Kidney glomerular epithelial cell (primary cell): ENCODE measurements at places on chromosomes 11 and 22.

GRCh38 chr11:396948-397548 is 3.0 kb downstream of the PKP3 start:
- no peak for DNase-seq

GRCh38 chr11:65432100-65432650 is 9.6 kb downstream of the NEAT1 start:
- no peak for DNase-seq

DNA sequence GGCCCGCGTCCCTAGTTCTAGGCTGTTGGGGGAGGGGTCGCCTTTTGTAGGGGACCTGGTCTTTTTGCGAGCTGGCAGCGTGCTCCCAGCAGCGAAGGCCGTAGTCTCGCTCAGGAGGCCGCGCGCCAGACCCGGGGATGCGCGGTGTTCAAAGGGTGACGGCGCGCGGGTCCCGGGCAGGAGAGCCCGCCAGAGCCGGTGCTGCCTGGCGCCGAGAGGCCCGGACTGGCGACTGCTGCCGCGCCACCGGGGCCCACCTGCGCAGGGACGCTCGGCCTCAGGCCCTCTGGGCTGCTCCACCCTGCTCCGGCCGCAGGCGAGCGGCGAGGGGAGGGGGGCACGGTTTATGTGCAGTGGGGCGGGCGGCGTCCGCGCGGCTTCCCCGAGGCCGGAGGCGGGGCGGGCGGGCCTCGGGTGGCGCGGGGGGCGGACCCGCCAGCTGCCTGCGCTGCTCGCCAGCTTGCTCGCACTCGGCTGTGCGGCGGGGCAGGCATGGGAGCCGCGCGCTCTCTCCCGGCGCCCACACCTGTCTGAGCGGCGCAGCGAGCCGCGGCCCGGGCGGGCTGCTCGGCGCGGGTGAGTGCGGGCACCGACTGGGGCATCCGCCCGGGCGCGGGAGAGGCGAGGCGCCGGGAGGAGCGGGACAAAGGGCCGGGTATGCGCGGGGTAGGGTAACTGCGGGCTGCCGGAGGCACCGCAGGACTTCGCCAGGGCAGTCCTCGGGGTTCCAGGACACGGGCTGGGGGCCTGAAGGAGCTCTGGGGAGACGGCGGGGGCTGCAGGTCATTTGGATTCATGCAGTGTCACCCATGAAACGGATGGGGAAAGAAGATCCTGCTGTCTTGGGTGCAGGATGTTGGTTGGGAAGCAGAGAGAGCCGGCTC is at the start of gene PRSS23:
TSS of gene PRSS23 (plus strand) at position 467 of the 884 bp plus-strand sequence. CDS start 7,102 bp downstream, outside the sequence.
- peak; percentile 31 for DNase-seq

DNA sequence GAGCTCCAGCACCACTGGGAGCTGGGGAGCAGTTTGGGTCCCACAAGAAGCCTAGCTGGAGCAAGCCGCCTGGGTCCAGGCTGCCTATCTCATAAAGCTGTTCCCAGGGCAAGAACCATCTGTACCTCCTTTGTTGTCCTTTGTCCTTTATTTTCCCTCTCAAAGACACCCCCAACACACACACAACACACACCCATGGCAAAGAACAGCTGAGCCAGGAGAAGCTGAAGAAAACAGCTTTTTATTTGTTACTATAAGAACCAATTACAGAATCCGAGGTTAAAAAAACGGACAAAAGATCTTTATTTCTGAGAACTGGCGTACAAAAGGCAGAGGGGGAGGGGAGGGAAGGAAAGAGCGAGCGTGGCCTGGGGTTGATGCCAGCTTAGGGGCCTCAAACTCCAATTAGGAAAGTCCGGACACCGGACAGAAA is 1.7 kb upstream of the TUT1 start:
- DNase-seq = no peak

DNA sequence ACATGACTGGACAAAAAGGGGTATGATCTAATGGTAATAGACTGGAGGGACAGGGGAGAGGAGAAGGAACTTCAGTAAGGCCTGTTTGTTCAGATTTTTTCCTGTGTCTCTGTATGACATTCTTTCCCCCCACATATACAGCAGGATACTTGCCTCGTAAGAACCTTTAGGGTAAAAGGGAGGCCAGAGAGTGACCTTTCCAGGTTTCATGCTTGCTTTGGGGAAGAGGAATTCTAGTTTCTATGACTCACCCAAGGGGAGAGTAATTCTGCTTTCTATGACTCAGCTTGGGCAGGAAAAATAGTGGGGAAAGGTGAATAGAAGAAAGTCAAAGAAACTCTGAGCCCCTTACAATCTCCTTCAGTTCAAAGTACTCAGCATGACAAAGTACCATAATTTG is 457.0 kb downstream of the DLG2 start:
- DNase-seq = peak; percentile 62

- no peak for DNase-seq
Observed at GRCh38 chr11:130471731-130472433, 23.4 kb downstream of the ADAMTS15 start.

- DNase-seq = no peak
Observed at GRCh38 chr22:40928657-40929056, 22.5 kb upstream of the RBX1 start.

- no peak for DNase-seq
Observed at GRCh38 chr22:38074181-38075104, 9.5 kb downstream of the SLC16A8 start.

GRCh38 chr11:43933226-43933607 is 9.2 kb upstream of the C11orf96 start:
- no peak for DNase-seq

- no peak for DNase-seq
Observed at GRCh38 chr11:96736601-96737000, 346.8 kb downstream of the JRKL start.

- DNase-seq = no peak
Observed at GRCh38 chr11:14973621-14974514, 1.7 kb upstream of the CALCA start.

- no peak for DNase-seq
Observed at GRCh38 chr11:113572136-113572735, 97.0 kb upstream of the DRD2 start.

DNA sequence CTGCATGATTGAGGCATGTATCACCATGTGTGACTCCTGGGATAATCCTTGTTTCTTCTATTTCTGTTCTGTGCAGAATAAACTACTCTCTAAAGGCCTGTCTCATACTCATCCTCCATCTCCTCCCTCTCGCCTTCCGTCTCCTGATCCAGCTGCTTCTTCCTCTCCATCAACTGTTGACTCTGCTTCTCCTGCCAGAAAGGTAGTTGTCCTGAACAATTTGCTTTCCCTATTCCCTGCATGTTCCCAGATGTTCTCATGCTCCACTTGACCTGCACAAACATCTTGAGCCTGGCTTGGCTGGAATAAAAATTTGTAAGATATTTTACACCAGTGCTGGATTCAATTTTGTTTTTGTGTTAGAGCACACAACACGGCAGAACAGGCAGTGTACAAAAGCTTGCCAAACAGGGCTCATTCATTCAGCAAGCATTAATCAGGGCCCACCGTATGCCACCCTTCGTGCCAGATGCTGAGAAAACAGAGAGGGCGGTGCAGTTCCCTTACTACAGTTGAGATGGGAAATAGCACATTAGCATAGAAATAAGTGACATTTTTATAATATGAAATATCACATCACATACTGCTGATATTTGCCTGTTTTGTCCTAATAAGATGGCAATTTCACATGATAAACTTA is 133.3 kb upstream of the PARVA start:
- DNase-seq = no peak

DNA sequence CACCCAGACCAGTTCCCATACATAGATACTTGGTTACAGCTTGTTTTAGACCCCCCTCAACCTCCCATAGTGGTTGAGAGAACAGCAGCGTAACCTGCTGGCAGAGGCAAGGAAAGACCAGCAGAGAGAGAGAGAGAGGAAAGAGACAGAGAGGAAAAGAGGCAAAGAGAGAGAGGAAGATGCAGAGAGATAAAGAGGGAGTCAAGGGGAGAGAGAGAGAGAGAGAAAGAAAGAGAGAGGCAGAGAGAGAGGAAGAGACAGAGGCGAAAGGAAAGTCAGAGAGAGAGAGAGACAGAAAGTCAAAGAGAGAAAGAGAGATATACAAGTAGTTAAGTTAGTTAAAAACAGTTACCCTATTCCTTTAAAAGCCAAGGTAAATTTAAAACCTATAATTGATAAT is 52.5 kb downstream of the NEU3 start:
- no peak for DNase-seq

DNA sequence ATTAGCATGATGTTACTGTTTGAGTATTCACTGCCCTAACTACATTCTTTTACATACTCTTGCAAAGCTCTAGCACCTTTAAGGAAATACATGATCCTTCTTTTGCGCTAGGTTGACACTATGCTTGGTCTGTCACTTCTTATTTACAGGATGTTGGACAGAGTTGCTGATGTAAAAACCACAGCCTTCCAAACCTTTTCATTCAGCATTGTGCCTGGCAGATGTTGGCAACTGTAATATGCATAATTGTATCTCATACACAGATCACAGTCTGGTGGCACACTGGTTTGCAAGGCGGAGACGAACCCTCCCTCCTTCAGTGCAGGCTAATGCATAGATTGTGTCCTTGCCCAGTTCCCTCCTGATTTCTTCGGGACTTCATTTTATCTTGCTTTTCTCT is 224.1 kb downstream of the SNX19 start:
- no peak for DNase-seq

DNA sequence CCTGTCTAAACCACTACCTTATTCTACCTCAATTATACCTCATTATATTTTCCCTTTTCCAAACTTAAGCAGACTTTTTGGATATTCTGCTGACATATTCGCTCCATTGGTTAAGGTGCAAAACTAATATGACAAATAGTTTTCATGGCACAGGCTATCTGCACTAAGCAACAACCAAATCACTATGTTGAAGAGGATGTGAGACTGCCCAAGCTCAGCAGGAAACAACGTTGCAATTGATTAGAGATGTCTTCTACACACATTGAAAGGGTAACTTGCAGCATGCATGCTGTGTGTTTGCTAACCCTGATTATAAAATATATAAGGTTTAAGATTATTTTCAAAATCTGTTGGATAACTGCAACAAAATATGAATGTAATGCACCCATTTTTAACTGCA is 61.6 kb downstream of the STK33 start:
- no peak for DNase-seq

DNA sequence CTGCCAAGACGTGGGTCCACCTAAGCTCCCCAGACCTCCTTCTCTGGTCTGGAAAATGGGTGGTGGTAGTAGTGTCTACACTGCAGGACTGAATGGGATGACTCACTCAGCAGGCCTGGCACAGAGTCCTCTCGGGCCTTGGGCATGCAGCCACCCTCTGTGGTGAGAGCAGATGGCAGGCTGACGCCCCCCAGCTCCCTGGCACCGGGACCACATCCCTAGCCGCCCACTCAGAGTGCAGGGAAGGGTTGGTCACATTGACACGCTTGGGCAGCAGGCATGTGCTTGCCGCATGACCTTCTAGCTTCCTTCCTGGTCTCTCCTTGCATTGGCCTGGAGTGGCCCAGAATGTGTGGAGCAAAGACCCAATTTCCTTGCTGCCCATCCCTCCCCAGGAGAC is 30.7 kb upstream of the PRODH start:
- no peak for DNase-seq

DNA sequence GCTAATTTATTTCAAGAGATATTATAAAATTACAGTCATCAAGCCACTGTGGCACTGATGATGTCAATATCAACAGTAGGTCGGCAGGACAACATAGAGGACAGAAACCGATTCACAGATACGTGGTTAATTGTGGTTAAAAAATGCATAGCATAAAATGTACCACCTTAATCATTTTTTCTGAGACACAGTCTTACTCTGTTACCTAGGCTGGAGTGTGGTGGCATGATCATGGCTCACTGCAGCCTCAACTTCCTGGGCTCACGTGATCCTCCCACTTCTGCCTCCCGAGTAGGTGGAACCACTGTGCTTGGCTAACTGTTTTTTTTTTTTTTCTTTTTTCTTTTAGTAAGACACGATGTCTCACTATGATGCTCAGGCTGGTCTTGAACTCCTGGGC is 21.0 kb upstream of the TOLLIP start:
- DNase-seq = no peak
